ENCODE measurements at places on chromosomes 6 and 20.

- peak; percentile 96 for DNase-seq
These were observed 72.3 kb downstream of the OR2B2 start for GRCh38 chr6:27839626-27840475.

- no peak for DNase-seq
These were observed 86.6 kb downstream of the TRDN start for GRCh38 chr6:123550052-123550617.

- DNase-seq, result peak; percentile 57
These were observed 5.2 kb upstream of the C20orf203 start for GRCh38 chr20:32678948-32679347.

DNA sequence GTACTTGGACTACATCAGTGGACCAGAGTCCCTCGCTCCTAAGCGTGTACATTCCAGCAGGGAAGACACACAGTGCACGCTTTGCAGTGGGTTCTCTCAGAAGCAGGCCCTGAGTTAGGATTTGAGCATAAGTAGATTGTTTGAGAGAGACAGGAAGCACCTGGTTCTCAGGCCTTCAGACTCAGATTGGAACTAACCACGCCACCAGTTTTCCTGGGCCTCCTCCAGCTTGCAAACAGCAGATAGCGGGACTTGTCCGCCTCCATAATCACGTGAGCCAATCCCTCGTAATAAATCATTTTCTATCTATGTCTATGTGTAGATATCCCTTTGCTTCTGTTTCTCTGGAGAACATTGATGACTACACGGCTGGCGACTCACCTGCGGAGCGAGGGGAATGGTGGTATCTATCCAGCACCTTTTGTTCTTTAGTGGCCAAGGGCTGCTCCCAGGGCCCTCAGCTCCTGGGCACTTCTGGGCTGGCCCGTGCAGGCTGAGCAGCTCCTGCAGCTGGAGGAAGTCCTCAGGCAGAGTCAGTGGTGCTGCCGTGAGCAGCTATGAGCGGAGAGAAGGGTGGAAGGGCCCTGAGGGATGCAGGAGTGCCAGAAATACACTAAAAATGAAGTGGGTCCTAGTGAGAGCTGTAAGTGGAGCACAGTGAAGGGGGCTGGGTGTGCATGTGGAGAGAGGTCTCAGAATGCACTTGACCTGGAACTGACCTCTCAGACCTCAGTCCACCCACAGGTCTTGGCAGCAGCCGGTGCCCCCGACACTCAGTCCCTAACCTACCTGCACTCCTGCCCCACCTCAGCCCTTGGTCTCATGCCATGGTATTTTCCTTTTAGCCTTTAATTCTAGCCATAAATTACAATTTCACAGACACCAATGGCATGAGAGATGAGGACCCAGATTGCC, 76.9 kb downstream of the STK35 start:
- DNase-seq, result no peak

GRCh38 chr6:163712981-163713380, 298.5 kb downstream of the QKI start:
- no peak for DNase-seq

DNA sequence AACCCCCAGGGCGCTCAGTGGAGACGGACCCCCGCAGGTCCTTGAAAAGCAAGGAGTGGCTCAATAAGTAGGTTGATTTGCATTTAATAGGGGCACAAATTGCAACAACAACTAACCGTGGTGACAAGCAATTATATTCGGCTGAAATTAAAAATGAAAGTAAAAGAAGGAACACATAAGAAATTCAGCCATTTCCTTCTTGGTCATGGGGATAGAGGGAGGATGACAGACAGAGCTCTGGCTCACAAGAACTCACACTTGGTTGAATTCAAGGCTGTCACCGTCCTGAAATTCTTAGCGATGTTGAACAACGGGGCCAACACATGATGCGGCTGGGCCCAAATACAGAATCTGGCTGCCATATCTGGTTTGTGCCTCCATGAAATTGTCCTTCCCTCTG, 129.0 kb downstream of the EDN3 start:
- no peak for DNase-seq

DNA sequence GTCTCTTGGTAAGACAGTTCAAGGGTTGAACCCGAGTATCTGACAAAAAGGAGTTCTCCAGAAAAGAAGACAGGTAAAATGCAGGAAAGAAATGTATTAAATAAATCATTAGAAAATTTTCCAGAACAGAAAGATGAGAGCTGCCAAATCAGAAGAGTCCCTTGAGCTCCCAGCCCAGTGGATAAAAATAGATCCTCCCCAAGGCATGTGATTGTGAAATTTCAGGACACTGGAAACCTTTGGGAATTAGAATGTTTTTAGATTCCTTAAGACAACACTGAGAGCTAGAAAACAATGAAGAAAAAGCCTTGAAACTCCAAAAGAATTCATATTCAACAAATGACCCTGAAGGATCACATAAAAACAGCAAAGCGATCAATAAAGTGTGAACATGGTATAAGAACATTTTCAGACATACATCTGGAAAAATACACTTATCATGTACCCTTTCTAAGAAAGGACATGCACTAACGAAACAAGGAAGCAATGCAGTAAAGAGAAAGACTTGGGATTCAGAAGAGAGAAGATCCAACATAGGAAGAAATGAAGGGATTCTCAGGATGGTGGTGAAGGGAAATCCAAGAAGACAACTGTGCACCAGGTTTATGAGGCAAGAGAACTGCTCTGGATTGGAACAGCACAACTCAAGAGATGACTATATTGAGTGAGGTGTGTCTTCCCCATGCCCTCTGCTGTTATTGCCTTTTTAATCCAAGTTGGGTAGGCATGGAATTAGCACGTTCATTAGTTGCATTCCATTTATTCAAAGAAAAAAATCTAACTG, 390.4 kb downstream of the SYNE1 start:
- peak; percentile 29 for DNase-seq

- no peak for DNase-seq
These were observed 1.4 kb upstream of the CDK19 start for GRCh38 chr6:110816677-110817076.

GRCh38 chr6:145562771-145563615, 172.3 kb downstream of the EPM2A start:
- DNase-seq, result peak; percentile 23

GRCh38 chr6:40285996-40286395, 301.2 kb downstream of the LRFN2 start:
- DNase-seq, result no peak

GRCh38 chr6:46293641-46294316, 123.0 kb upstream of the ENPP5 start:
- no peak for DNase-seq

- DNase-seq, result no peak
These were observed 92.1 kb downstream of the RIN2 start for GRCh38 chr20:19850198-19850533.

DNA sequence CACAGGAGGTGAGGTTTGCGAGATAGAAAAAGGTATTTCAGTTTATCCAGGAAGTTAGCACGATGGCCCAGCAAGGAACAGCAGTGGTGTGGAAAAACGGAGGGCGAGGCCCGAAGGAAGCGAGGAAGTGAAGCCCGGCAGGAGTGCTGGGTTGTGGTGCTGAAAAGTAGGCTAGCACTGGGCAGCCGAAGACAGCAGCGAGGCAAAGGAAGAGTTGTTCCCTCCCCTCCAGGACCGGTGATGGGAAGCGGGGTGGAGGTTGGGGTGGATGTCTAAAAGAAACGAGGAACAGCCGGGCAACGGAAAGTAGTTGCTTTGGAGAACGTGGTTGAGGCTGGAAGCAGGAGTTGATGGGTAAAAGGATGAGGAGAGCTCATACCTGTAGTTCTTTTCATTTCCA, 1.4 kb downstream of the METTL24 start:
- no peak for DNase-seq

DNA sequence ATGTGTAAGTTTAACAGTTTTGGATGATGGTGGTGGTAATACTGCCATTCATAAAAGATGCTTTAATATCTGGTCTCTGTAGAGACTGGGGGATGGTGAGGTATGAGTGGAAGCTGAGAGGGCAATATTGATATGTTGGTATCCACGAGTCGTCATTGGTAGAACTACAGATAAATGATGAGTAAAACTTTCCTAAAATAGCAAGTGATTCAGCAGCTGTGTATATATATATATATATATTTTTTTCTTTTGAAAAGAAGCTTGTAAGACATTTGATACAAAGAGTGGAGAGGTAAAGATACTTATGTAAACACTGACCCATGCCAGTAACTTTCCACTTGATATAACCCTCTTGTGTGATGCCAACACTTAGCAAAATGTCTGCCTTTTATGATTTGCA, 41.7 kb upstream of the CITED2 start:
- DNase-seq, result peak; percentile 11

- no peak for DNase-seq
These were observed 382.5 kb downstream of the EPHA7 start for GRCh38 chr6:93036835-93037234.

DNA sequence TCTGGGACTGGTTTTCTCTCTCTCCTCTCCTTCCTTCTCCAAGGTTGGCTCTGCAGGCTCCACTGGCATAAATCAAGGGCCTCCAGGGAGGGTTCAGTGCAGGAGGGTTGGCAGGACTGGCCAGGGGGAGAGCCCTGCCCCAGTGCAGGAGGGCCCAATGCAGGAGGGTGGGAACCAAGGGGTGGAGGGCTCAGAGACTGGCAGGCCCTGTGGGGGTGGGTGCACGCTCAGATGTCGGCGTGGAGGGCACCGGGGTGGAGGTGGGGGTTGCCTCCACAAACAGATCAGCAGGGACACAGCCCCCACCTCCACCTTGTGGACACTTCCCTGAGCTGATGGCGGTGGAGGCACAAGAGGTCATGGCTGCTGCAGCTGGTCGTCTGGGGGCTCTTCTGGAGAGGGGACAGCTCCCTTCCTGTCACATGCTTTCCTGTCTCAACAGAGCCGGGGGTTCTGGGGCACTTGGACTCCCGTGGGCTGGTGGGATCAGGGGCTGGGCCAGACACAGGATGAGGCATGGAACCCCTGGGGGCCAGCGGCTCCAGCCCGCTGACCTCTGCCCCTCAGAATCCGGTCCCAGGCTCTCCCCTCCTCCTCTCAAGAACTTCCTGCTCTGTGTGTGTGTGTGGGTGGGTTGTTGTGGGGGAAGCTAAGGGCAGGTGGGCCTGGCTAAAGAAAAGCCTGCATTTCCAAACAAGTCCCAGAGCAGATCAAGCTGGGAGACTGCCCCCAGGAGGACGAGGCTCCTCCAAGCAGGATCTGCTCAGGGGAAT, 2.7 kb upstream of the ABHD16B start:
- peak; percentile 64 for DNase-seq

DNA sequence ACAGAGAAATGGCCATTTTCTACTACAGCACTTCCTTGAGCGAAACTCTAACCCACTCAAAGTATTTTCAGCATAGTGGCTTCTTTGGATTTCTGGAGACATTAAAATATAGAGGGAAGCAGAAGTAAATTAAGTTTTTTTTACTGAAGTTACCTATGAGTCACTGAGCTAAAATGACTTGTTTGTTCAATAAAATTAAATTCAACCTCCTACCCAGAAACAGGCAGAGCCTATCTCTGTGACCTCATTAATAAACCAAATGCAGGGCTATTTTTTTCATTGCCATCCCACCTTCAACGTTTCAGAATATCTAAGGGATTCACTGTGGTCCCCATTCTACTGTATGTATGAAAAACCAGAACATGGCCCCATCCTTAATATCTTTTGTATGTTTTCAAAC, 133.0 kb downstream of the MTFR2 start:
- DNase-seq, result peak; percentile 55

DNA sequence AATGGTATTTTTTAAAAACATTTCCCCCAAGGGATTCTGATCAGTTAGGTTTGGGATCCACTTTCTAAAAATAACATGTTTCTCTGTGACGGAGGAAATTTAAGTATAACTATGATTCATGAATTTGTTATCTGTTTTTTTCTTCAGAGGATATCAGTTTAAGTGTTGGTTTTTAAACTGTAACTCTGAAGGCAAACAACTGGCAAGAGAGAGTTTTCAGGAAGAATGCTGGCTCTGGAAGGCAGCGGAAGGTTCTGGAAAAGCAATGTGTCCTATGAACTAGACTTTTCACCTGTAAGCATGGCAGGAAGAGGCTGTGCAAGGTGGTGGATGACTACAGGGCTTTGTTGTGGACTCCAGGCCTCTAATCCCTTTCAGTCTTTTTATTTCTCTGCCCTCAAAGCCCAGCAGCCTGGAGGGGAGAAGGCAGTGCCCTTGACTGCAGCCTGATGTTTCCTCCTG, 153.1 kb downstream of the GMPR start:
- no peak for DNase-seq

DNA sequence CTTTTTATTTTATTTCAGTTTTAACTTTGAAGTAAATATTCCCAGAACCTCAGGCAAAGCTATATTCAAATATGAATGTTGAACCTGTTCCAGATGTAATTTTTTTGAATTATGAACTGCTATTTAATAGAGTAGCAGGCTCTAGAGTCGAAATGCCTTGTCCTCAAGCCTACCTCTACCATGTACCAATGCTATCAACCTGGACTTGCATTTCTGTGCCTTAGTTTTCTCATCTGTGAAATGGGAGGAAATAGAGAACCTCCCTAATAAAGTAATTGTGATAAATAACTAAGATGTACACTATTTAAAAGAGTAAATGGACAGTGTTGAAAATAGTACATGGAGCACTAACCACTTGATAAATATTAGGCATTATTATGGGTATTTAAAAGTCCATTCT, 551.6 kb upstream of the JARID2 start:
- no peak for DNase-seq

DNA sequence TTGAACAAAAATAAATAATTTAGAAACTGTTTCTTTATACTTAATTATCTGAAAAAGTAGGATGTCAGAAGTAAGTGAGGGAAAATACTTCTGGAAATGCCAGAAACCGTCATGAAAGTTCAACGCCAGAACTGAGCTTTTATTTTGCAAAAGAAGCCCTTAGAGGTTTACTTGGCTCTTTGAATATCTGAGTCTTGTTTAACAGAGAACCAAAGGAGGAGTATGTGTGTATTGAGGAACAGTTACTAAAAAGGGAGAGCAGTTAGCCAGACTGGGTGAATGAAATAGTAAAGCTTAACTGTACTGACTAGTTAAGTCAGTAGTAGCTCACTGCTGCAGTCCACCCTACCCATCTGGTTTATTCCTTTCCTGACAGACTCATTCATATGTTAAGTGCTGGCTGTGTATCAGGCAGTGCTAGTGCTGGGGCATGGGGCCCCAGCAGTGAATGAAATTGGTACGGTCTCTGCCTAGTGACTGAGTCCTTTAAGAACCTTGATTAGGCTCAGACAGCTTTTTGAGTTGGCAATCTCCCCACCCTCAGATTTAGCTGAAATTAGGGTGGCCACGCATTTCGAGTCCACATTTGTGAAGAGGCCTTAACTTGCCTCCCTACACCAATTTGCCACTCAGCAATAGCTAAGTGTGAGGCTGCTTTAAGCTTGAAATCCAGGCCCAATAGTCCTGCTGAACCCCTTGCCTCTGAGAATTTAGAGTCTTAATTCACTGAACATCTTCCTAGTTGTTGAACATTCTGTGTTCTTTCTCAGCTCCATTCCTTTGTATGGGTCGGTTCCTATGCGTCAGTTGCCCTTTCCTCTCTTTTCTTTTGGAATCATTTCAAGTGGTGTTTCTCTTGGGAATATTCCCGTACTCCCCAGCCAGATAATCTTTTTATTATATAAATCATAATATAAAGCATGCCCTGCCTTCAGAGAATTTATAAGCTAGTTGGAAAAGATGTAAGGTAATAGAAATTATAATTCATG, 20.2 kb downstream of the MAP3K4 start:
- DNase-seq, result peak; percentile 72

Measured in fibroblast of mammary gland (primary cell).